ENCODE measurements at places on chromosomes 12 and 14.

- DNase-seq = no peak
Measured at GRCh38 chr14:28515571-28515970, 251.0 kb upstream of the FOXG1 start.

DNA sequence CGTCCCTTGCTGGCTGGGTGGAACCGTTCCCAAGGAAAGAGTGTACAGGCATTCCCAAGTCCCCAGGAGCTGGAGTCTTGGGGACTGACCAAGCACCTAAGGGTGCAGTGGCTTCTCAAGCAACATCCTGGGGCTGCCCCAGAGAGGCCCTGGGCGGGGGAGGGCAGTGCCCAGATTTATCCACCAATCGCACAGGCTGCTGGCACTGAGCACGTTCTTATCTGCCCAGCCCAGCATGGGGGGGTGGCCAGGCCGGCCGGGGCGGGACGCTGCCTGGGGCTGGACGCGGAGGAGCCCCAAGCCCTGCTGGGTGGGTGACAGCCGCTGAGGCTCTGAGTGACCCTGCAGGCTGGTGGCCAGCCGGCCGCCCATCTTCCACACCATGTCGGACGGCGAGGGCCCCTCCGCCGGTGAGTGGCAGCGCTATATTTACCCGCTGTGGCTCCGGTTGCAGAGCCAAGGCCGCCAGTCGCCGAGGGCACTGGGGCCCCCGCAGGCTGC, 53.4 kb downstream of the CYP46A1 start:
- no peak for DNase-seq

GRCh38 chr14:68789821-68790643, 2.8 kb downstream of the ZFP36L1 start:
- DNase-seq = no peak

DNA sequence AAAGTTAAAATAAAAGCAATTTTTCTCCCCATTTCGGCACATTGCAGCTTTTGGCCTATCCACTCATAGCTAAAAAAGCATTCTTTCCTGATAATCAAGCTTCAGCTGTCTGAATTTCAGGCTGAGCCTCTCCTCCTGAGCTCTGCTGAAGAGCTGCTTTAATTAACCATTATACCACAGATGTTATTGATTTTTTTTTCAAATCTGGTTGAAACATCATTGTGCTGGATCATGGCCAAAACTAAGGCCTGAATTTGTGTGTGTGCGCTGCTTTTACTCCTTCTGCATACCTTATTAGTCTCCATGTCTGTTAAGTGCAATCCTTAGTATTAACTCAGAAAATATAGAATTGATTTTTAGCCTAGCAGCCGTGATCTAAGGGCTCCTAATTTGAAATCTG, 52.3 kb downstream of the MBIP start:
- peak; percentile 86 for DNase-seq

- no peak for DNase-seq
Measured at GRCh38 chr12:74899031-74899829, 310.4 kb downstream of the KCNC2 start.

DNA sequence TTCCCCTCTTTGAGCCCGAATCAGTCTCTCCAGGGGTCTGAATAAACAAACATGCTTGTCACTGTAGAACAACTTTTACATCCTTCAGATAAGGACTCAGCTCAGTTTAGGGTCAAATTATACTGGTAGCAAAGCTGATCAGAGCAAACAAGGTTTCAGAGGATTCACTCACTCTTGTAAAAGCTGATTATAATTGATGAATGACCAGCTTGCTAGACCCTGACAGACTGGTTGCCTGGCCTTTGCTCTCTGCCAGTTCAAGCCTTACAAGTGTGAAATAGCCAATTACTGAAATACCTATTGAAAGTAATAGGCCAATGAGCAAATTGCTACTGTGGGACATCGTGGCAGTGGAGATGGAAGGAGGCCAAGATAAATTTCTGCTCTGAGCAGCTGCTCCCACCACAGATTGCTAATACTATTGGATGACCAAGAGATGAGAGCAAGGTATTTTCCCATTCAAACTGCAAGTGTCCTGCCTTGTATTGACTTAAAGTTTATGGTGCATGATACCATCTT, 177.6 kb downstream of the PDZRN4 start:
- peak; percentile 33 for DNase-seq

GRCh38 chr14:61257469-61258057, 23.6 kb downstream of the TMEM30B start:
- no peak for DNase-seq

- no peak for DNase-seq
Measured at GRCh38 chr12:88468581-88468980, 111.7 kb downstream of the KITLG start.

Measured in NCI-H524 (cell line).